ENCODE measurements at places on chromosomes 12 and 14.

DNA sequence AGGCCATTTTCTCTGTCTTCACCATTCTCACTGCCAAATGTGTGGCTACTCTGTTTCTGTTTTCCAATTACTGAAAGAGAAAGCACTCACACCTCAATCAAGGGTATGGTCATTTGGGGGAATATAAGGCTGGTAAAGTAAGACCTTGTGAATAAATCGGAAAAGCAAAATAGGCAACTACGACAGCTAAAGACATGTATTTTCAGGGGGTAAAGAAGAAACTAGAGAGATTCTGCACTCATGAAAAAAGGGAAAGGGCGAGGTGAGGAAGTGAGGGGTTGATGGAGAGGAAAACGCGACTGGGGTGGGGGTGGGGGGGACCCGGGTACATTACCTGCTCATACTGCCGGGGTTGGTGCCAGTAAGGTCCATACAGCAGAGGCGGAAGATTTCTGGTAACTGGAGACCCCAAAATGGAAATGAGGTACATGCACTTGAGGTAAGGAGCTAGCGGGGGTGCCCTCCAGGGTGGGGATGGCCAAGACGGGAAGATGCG, 19.3 kb downstream of the CHD8 start:
- DNase-seq, result no peak

- DNase-seq, result no peak
Observed at GRCh38 chr12:2833810-2834209, 1.0 kb downstream of the NRIP2 start.

DNA sequence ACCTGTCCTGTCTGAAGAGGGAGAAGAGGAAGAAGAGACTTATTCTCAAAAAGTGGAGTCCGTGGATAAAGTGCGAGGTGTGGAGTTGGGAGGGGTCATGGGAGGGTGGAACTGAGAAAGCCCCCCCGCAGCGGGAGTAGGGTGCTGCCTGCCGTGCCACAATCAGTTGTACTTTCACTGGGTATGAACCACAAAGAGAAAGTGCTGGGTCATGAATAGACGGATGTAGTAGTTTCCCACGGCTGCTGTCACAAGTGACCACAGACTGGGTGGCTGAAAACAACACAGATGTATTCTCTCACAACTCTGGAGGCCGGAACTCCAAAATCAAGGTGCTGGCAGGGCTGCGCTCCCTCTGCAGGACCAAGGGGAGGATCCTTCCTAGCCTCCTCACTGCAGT, 5.5 kb downstream of the DNAH10 start:
- no peak for DNase-seq

DNA sequence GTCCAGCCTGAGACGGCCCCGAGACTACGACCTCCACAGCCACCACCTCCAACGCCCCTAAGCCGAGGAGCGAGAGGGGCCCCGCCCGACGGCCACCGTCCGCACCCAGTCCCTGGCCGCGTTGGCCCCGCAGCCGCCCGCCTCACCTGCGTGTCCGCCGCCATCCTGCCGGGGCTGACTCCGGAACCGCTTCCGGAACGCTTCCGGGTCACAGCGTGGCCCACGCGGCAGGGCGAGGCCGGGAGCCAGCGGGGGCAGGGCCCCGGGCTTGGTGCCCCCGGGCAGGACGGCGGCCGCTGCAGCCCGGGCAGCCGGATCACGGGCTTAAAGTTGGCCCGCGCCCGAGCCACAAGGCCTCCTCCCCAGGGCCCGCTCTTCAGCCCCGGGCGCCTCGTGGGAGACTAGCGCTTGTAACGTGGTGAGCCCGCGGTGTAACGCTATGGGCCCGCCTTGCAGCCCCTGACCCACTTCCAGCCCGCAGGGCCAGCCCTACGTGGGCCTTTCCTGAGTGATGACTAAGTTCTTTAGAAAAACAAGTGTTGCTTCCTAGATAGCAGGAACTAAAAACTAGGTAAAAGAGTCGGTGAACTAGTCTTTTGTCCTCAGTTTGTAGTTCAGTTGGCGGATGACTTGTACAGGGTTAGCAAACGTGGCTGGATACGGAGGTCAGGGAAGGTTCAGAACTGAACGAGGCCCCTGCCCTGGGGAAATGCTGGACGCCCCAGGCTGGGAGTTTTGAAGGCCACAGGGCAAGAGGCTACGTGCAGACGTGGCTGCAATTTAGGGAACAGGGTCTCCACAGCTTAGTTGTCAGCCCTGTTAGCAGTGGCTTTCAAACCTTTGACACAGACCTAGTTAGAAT, at the start of gene GCN1:
TSS of gene GCN1 (minus strand) at position 182 of the 862 bp plus-strand sequence. CDS start at position 164, 18 bp downstream.
- DNase-seq, result peak; percentile 86

- no peak for DNase-seq
Observed at GRCh38 chr12:121955258-121956237, 37.2 kb downstream of the CFAP251 start.

GRCh38 chr14:90603841-90604240, 207.0 kb downstream of the CALM1 start:
- no peak for DNase-seq

DNA sequence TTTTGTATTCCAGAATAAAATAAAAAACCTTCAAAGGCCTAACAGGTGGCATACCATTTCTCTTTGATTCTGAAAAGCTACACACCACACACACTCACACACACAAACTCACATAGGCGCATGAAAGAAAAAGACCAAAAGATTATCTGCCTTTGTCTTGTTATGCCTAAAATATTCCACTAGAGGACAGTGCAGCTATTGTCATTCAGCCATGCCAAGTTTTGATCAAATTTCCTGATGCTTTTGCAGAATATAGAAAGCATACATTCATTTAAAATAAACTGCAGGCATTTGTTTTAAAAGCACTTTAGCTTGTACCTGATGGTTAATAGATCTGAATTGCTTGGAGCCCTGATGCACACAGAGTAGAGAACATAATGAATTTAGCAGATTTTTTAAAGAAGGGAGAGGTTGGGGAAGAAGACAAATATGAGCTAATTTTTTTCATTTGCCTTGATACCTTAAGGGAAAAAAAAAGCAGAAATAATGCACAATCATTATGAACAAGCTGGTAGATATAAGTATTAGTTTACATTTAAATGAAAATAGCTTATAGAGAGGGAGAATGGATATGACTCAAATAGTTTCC, 1766.9 kb upstream of the SEL1L start:
- no peak for DNase-seq

GRCh38 chr12:116135209-116135930, 142.1 kb downstream of the MED13L start:
- DNase-seq, result no peak

DNA sequence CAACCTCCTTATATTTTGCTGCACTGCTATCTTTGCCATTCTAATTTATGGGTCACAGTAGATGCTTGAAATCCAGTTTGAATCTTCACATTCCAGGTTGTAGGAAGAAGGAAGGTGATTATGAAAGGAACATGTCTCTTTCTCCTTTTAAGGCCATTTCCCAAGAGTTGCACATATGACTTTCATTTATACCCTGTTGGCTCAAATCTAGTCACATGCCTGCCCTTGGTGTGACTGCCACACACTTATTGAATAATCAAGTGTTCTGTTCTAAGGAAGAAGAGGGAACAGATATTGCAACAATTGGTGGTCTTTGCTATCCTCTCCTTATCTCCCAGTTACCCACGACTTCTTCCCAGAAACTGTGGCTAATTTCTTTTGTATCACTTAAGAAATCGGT, 404.3 kb downstream of the TMEM117 start:
- no peak for DNase-seq

DNA sequence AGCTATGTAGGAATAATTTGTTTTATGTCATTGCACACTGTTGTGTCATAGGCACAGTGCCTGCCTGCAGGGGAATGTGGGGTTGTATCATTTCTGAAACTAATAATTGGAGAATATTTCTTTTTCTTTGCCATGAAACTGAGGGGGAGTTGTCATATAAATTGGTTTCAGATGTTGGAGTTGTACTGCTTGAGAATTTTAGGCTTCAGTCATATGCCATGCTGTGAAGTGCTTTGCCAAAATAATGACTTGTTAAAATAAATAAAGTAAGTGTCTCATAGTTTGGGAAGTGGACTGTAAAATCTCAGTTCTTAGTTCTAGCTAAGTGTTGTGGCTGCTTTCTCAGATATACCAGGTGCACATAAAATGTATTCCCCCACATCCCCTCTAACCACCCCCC, 116.8 kb downstream of the DAAM1 start:
- DNase-seq, result no peak

DNA sequence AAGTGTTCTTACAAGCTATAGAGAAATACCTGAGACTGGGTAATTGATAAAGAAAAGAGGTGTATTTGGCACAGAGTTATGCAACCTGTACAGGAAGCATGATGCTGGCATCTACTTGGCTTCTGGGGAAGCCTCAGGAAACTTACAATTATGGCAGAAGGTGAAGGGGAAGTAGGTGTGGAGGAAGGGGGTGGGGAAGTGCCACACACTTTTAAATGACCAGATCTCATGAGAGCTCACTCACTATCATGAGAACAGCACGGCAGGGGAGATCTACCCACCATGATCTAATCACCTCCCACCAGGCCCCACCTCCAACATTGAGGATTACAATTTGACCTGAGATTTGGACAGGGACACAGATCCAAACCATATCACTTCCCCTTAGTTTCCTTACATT, 32.8 kb downstream of the TSHR start:
- no peak for DNase-seq

DNA sequence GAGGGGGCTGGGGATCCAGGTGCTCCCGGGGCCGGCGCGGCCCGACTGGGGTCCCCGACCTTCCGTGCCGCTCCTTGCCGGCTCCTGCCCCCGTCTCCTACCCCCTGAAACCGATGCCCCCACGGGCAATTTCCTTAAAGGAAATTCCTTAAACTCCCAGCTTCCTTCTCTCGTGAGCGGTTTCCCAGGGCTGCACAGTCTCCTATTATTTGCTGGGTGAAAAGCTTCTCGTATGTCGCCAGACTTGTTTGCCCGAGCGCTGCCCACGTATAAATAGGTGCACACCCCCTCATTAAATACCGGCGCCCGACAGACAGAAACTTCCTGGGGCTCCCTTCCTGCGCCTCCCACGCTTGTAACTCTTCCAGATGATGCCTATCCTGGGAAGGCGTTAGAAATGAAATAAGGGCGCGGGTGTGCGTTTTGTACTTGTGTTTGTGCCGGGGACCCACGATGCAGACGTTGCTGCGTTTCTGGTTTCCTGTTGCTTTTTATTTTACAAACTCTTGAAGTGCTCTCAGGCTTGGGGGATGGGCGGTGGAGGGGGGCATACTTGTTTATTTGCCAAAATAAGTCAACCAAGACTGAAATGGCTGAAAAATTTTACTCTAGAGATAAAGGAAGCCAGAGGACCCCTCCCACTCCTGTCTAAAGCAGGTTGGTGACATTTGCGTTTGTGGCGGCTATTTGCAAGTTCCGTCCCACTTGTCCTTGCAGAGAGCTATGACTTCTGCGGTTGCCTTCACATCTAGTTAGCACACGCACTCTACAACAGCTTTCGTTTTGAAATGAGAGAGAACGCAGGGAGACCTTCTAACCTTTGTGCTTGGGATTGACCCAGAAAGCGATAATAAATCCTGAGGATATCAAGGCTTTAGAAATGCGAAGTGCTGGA, 1.0 kb downstream of the HIP1R start:
- no peak for DNase-seq

- no peak for DNase-seq
Observed at GRCh38 chr12:127145241-127145928, 1121.6 kb upstream of the TMEM132C start.

GRCh38 chr14:37615582-37616289, 20.3 kb downstream of the TTC6 start:
- DNase-seq, result no peak

GRCh38 chr14:96205978-96206360, 1.3 kb downstream of the BDKRB2 start:
- DNase-seq, result no peak

- DNase-seq, result no peak
Observed at GRCh38 chr14:21668377-21668776, 5.2 kb downstream of the OR4E1 start.

DNA sequence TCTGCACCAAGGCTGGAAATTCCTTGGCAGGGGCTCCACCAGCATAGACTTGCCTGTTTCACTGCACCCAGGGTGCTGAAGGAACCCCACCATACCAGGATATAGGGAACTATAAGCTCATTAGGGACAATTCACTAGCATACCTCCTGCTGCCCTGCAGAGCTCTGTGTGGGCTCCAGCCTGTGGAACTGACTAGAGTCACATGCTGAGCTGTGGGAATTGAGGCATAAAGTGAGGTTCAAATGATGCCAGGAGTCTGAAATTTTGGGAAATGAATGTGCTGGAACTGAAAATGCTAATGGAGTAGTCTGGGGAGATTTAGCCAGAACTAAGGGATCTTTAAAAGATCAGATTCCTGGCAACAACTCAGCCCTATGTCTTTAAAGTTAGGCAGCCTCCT, 7.3 kb upstream of the EMP1 start:
- no peak for DNase-seq

DNA sequence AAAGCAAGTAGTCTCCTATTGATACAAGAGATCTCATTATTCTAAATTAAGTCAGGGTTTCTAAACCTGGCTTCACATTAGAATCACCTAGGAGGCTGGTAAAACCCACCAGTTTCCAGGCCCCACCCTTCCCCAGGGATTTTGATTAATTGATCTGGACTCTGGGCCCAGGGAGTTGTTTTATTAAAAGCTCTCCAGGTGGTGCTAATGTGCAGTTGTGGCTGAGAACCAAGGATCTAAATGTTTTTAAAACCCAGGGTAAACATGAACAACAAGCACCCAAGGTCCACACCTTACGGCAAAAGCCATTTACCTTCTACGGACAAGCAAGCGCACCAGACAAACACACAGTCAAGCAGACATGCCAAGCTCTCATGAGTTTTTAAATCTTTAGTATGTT, 73.9 kb downstream of the SLC2A13 start:
- DNase-seq, result no peak

GRCh38 chr12:15180325-15180724, 40.9 kb downstream of the RERG start:
- no peak for DNase-seq

- no peak for DNase-seq
Observed at GRCh38 chr12:98653866-98654493, 8.9 kb downstream of the APAF1 start.

DNA sequence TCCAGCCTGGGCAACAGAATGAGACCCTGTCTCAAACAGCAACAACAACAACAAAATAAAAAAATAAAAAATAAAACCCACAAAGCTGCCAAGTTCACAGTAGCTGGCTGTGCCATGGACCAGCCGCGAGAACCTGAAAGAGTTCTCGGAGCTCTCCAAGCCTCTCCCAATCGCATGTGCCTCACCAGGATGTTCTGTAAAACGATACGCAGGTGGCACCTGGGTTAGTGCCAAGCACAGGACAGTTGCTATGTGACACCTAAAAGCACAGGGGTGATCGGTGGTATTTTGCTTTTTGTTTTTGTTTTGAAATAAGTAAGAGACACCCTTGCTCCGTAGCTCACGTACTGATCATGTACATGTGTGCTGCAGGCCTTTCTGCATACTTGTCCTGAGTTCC, 52.4 kb downstream of the RFLNA start:
- DNase-seq, result no peak
